ENCODE measurements at places on chromosomes 6 and 20.

GRCh38 chr20:10672624-10673127, 1.1 kb downstream of the JAG1 start:
- DNase-seq, result no peak

DNA sequence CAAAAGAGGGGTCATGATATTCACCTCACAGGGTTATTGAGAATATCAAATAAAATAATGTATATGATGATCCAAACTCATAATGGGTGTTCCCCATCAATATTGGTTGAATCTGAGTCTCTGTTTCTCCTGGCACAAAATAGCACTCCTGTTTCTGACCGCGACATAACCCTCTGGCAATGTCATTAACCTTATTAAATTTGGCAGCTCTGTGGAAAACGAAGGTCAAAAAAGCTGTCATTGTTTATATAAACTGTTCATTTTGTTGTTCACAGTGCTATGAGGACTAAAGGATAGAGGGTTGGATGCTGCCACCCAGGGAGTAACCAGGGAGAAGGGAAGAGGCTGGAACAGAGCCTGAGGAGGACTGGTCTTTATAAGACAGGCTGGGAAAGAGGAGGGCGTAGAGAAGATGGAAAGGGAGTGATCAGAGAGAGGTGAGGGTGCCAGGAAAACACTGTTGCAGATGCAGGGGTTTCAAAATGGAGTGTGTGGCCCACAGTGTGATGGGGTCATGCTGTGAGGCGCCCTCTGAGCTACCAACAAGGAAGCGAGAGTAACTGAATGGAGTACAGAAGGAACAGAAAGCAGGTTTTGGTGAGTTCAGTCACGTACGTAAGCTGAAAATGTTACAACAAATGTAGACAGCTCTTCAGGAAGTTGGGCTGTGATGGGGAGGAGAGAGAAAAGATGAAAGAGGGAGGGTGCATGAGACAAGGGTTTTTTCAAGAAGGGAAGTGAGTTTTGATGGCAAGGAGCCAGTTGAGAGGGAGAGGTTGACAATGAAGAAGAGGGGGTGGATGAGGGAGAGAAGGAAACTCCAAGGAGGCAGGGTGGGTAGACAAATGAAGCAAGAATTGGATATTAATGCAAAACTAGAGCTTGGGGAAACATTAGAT, 251.6 kb upstream of the TAB2 start:
- no peak for DNase-seq

DNA sequence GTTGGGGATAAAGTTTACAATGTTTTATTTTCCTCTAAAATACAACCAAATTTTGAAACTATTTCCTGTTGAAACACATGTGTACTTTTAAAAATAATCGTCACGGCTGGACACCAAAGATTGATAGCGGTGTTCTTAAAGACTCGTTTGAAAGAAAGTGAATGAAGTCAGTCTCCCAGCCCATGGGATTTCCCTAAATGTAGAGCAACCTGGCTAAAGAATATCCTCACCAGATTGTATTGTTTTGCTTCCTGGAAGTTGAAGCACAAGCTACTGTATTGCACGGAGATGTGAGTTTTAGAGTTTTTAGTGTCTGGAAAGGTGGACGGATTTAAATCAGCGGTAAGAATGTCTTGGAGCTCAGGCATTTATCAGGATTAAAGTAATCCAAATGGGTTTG, 189.5 kb downstream of the THBS2 start:
- DNase-seq, result no peak

- DNase-seq, result no peak
Measured at GRCh38 chr20:62142252-62143080, 728 bp downstream of the PSMA7 start.

DNA sequence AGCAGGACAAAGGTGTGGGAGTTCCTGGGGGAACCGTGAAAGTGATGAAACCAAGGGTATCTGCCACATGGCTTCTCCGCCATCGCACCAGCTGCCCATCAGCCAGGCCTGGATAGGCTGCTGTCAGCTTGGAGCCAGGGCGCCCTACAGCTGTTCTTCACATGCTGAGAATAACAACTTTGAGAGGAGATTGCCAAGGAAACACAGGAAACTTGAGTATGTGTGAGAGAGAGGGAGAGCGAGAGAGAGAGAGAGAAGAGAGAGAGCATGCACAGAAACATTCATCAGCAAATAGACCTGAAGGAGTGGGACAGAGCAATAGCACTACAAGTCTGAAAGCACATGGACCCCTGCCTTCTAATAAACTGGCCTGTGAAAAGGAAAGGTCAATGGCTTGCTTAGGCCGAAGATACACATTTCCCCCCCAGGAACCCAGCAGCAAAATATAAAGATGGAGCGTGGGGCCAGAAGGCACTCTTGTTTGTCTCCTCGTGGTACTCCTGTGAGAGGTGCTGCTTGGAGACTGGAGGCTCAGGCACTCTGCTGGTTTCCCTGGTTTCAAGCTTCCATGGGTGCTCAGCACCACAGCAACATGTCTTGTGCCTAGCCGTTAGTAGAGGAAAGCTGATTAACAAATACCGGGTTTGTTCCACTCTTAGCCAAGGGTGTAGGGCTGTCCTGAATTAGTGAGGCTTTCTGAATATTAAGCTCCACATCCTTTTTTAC, 53.0 kb downstream of the SNAP25 start:
- DNase-seq, result peak; percentile 12

- no peak for DNase-seq
Measured at GRCh38 chr6:159525445-159526025, 167.5 kb downstream of the SOD2 start.
